ENCODE measurements at places on chromosomes 16 and 17.

GRCh38 chr16:15502041-15502725 is 67.8 kb downstream of the BMERB1 start:
- DNase-seq, result no peak

DNA sequence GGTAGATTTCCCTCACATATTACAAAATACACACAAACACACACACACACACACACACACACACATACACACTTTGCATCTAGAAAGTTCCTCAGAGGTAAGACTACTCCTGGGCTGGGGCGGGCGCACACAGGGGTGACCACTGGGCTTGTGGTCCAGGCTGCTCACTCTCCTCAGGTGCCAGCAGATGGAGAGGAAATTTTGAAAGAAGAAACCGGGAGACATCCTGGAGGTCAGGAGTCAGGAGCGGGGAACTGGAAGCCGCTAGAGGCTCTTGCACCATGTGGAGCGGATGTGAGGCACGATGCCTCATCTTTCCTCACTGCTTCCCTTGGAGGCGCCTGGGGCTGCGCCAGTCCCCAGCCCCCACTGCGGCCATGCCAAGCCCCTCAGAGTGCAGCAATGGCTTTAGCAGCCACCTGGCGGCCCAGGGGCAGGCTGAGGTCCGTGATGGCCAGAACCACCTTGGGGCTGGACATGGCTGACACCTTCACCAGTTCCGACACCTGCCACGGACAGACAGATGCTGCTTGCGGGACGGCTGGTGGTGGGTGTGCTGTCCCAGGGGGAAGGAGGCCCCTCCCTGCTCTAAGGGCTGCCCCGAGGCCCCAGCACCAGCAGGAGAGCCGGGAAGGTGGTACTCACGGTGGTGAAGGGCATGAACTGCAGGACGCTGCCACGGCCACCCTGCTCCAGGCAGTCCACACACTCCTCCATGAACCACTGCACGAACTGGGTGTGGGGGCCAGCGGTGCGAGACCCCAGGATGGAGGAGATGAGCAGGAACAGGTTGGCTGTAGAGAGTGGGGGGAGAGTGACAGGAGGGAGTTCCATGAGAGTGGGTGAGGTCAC is 4.1 kb downstream of the CSF3 start:
- no peak for DNase-seq

GRCh38 chr16:12468552-12468951 is 335.1 kb downstream of the CPPED1 start:
- DNase-seq, result no peak

DNA sequence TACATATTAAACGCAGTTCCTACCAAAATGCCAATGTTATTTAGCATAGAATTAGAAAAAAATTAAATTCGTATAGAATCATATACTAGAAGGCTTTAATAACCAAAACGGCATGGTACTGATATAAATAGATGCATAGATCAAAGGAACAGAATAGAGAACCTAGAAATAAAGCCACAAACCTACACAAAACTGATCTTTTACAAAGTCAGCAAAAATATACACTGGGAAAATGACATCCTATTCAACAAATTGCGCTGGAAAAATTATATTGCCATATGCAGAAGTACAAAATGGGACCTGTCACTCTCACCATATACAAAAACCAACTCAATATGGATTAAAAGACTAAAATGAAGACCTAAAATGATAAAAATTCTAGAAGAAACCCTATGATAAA is 1882.6 kb downstream of the TP53TG3F start:
- no peak for DNase-seq

DNA sequence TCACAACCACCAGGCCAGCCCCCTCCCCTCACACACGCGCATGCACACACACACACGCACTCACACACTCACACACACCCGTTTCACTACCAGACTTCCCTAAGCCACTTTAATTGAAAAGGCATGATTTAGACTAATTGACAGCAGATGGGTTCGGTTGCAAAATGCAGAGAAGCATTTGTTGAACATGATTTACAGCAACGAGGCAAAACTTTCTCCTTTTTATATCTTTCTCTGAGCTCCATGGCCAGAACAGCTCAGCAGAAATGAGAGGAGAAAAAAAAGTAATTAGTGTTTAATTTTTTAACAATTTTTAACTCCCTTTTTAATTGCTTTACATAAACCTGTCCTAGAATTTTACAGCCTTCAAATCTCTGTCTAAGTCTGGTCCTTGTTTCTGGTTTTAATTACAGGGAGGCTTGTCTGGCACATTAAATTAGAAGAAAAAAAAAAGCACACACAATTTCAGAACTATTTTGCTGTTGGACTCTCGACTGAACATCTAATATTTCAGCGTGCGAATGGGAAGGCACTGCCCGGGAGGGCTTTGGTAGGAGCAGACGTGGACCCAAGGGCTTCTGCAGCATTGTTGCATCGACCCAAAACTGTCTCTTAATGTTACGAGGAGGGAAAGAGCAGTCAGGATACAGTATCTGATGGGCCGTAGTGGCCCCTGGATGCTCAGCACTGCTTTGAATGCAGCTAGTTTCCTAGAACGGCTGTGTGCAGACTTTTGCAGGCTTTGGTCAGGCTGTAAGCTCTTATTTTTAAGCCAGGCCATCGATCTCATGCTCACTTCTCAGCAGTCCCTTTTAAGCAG is 255.9 kb downstream of the SOX9 start:
- DNase-seq, result no peak

GRCh38 chr16:68754084-68754792 is 17.1 kb downstream of the CDH1 start:
- DNase-seq, result no peak

- DNase-seq, result peak; percentile 32
Observed at GRCh38 chr16:67862623-67863583, 9.9 kb upstream of the EDC4 start.

GRCh38 chr17:3838206-3838605 is 7.8 kb downstream of the NCBP3 start:
- no peak for DNase-seq

- no peak for DNase-seq
Observed at GRCh38 chr16:65377195-65377594, 255.3 kb upstream of the CDH11 start.

DNA sequence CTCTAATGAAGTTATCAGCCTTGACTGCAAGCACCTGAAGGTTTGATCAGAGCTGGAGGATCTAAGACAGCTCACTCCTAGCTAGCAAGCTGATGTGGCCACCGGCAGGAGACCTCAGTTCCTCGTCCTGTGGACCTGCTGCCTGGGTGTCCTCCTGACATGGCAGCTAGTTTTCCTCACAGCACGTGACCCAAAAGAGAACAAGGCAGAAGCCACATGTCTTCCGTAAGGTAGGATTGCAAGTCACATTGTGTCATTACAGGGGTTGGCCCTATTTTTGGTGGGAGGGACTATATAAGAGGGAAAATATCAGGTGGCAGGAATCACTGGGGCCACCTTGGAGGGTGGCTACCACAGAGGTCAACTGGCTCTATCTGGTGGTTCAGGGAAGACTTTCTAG is 18.1 kb upstream of the WWOX start:
- DNase-seq, result no peak

DNA sequence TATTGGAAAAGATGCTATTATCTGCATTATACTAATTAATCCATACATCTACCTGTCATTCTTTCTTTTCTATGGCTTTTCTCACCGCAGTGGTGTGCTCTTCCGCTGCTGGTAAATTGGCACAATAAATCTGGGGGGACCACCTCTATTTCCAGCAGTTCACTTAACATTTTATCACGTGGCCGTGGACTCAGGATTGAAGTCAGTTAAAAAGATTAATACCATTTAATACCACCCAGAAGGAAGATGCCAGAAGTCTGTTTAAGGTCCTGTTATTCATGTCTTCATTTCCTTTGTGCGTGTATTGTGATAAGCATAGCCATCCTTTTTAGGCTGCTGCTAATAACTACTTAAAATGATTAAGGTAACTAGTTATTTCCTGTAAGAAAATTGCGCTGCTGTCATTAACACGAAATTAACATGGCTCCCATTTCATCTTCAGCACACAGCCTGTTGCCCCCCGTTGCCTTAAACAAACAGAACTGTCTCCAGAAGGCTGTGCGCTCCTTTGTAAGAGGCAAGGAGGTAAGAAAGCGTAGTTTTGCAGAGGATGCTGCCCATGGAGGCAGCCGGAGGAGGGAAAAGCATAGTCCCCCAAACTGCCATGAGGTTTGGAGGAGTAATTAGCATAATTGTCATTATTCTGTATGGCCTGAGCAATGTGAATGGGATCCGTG is 414.4 kb downstream of the UTP18 start:
- DNase-seq, result no peak

GRCh38 chr17:73989671-73990070 is 213.8 kb upstream of the RPL38 start:
- DNase-seq, result no peak

DNA sequence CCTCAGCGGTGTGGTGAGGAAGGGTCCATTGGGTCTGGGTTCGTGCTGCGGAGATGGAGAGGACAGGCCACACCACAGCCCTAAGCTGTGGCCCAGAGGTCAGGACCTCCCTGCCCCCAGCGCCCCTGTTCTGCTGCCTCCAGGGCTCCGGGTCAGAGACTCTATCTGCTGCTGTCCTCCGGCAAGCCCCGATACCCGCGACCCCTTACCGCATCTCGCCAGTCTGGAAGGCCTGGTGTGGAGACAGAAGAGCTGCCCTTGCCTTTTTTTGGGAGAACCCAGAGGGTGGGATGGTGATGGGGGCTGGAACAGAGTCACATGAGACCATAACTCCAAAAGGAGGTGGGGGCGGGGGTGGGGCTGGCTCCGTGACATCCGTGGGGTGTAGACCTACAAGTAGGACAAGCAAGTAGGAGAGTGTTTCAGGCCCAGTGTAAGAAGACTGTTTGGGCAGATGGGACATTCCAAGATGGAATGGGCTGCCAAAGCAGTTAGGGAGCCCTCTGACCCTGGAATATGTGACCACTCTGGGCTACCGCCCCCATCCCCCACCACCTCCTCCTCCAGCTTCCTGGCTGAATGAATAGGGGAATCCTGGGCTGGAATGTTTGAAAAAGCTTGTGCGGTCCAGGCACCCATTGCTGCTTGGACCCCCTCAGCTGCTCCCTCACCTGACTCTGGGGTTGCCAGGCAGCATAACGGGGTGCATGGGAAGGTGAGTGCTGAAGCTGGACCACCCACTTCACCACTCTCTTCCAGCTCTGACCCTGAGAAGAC is 1.4 kb downstream of the XYLT2 start:
- no peak for DNase-seq

- no peak for DNase-seq
Observed at GRCh38 chr17:82218349-82219075, 5.9 kb upstream of the CCDC57 start.

DNA sequence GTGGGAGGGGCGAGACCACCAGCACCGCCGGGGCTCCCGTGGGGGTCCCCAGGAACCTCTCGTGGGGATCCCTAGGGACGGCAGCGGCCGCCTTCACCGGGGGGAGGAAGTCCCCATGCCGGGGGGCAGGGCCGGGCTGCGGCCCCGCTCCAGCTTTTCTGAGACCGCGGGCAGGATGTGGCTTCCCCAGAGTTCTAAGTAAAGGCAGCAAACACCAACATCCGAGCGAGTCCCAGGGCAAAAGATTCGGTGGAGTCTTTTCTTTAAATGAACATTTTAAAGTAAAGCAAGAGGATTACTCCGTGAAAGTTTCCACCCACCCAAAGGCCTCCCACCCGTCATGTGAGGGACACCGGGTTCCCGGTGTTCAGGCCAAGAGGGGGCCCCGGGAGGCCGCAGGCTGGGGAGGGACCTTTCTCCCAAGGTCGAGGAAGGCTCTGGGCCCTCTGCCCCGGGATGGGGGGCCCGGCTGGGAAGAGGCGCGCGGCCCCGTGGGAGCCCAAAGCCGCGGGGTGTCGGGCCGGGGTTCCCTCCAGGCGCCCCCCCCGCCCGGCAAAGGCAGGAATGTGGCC is 137.2 kb upstream of the RPH3AL start:
- DNase-seq, result no peak

- DNase-seq, result no peak
Observed at GRCh38 chr17:58677194-58677880, 14.5 kb downstream of the TEX14 start.

- no peak for DNase-seq
Observed at GRCh38 chr16:10658943-10659342, 35.8 kb downstream of the TEKT5 start.

GRCh38 chr16:86530251-86531190 is 20.2 kb downstream of the FOXF1 start:
- DNase-seq, result no peak

DNA sequence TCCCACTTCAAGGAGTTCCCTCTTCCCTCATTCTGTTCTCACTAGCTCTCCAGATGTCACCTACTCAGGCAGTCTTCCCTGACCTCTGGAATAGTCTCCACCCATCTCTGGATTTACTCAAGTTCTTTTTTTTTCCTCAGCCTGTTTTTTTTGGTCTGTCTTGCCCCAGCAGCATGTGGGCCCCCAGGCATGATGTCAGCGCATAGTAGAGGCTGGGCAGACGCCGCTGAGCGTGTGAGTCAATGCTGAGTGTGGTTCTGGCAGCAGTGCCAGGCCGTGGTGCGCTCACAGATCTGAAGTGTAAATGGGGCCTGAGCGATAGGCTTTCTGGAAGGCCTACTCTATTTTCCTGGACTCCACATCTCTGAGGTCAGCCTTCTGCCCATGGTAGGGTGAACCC is 2.7 kb upstream of the KCNJ18 start:
- peak; percentile 77 for DNase-seq

GRCh38 chr16:50244504-50245416 is 21.6 kb upstream of the ADCY7 start:
- DNase-seq, result no peak

DNA sequence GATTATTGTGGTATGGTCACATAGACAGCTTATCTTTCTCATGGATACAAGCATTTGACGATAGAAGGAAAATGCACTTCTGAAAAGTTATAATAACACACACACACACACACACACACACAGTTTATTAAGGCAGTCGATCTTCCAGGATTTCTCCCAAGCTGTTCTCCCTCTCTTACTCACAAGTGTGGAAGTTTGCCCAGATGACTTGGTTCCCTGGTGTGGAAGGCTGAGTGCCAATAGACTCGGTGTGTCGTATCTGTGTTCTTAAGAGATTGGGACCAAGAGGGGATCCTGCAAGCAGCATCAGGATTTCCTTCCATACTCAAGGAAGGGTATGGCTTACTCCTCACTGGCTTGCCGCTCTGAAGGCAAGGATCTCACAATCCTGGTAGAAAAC is 279.6 kb downstream of the HS3ST3B1 start:
- DNase-seq, result no peak

DNA sequence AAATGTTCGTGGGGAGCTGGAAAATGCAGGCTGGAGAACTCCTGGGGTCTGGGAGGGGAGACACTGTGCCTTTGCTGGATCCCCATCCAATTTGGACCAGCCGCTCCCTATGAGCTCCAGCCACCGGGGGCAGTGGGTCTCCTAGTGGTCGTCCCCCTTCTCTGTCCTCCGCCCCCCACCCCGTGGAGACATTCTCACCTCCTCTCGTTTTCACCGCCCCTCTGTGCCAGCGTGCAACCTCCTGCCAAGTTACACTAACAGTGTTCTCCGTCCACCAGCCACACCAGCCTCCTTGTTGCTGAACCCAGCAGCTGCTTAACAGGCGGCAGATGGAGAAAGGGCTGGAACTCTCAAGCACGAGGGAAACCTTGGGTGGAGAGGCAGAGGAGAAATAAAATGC is 67.4 kb upstream of the SOX9 start:
- no peak for DNase-seq

- no peak for DNase-seq
Observed at GRCh38 chr17:64196601-64197000, 66.5 kb downstream of the TEX2 start.

- DNase-seq, result peak; percentile 47
Observed at GRCh38 chr16:89581045-89581695, 5.6 kb downstream of the CPNE7 start.

- DNase-seq, result no peak
Observed at GRCh38 chr17:58244963-58245362, 6.6 kb downstream of the LPO start.
